ENCODE measurements at places on chromosomes 2 and 18. TPM values are rescaled to one million over a fixed set of nuclear protein-coding genes. Genes with fewer than 3 reads are reported as not detected.

- DNase-seq = no peak
Observed at GRCh38 chr2:69604026-69604678, 39.4 kb downstream of the AAK1 start.

- DNase-seq = no peak
Observed at GRCh38 chr2:88053296-88053695, 2.3 kb downstream of the KRCC1 start.

GRCh38 chr2:221203125-221203524, 369.0 kb downstream of the EPHA4 start:
- no peak for DNase-seq

DNA sequence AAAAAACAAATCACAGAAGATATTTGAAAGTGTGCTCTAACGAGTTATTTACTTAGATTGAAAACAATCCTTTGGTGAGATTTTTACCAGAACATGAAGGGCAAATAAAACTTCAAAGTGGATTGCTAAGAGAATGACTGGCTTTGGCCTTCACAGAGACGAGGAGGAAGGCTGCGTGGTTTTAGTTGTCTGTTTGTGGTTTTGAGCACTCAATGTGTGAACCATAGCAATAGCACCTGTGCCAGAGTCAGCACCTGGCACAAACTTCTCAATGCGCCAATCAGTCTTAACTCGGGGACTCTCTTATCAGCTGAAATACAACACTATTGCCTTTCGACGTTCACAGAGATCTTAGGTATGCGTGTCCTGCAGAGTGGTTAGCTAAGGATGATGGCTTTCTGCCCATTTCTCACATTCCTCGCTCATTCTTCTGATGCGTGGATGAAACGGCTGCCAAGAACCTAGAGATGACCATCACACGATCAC, 70.0 kb downstream of the MBP start:
- DNase-seq = no peak

ANKRD44 gene
- 4.3 TPM for total RNA-seq

- no peak for DNase-seq
Observed at GRCh38 chr18:75287700-75288099, 77.1 kb downstream of the TSHZ1 start.

DNA sequence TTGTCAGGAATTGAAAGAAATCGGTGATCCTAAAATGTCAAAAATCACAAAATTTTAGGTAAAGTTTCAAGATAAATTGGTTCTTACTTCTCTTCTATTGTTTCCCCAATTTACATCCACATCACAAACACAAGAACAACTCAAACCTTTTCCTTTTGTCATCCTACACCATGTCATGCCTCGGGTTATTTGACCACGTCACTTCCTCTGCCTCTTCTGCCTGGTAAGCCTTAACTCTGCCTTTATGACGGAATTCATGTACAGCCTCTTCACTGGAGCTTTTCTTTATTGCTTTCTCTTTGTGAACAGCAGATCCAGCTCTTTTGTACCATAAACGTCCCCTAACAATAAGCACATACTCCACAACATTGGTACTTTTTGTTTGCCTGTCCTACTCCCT, 258.0 kb downstream of the DPP10 start:
- DNase-seq = no peak

DNA sequence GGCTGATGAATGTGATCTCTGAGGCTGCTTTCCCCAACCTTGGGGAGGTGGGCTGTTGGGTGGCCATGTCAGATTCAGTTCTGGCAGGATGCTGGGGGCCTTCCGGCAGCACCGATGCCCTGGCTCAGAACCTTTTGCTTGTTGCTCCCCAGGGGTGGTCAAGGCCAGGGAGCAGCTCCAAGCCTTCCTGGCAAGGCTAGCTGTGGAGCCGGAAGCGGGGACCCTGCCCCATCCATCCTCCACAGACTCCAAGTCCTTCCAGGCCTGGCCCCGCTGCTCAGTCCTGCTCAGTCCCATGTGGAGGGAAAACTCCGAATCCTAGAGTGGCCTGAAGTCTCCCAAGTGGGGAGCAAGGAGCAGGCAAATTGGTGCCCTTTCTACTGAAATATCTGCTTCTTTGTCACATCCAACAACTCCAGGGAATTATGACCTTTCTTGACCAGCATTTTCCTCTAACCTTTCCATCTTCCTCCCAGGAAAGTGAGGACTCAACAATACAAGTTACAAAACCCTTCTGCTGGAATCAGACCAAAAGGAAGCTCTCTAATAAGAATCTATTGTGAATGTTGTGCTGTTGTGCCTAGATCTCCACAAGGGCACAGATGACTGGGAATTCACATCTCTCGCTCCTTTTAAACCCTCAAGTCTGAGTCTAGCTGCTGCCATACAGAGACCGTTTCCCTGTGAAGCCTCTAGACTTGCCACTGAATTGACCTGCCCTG, 134.0 kb downstream of the MCFD2 start:
- no peak for DNase-seq

GRCh38 chr2:223467196-223467595, 135.0 kb downstream of the SCG2 start:
- DNase-seq = no peak

PLCD4 gene
- 0.27 TPM for total RNA-seq

WNT6 gene
- total RNA-seq = 1.6 TPM
